H4 (cell line): ENCODE measurements at places on chromosomes 2 and 18. TPM values are rescaled to one million over a fixed set of nuclear protein-coding genes. Genes with fewer than 3 reads are reported as not detected.

The BMP10 gene
- total RNA-seq, result not detected in 2 replicates

The CD207 gene
- total RNA-seq, result not detected in 2 replicates

The STPG4 gene
- not detected in 2 replicates for total RNA-seq

The POTEJ gene
- total RNA-seq, result not detected in 2 replicates

The NEB gene
- 0.06 and 0.52 TPM in 2 replicates for total RNA-seq
